ENCODE measurements at places on chromosomes 16 and 17. TPM values are rescaled to one million over a fixed set of nuclear protein-coding genes. Genes with fewer than 3 reads are reported as not detected.

Gene FBXW10
- not detected for total RNA-seq

Gene CASKIN2
- total RNA-seq: 0.80 TPM

Gene PRAC1
- not detected for total RNA-seq

Gene KCNH4
- total RNA-seq: 0.18 TPM

Gene KCNJ2
- not detected for total RNA-seq

Gene NHLRC4
- 5.3 TPM for total RNA-seq

Gene KAT7
- total RNA-seq: 120 TPM

Gene SYCE1L
- 12.9 TPM for total RNA-seq

Gene SNX20
- total RNA-seq: 38.3 TPM

Gene SLC12A3
- not detected for total RNA-seq

Gene RPAIN
- 74.3 TPM for total RNA-seq

Gene ENPP7
- total RNA-seq: not detected

Gene PITPNC1
- 128 TPM for total RNA-seq

Gene HID1
- total RNA-seq: 9.5 TPM

Gene HOXB9
- total RNA-seq: not detected

Gene HOXB1
- total RNA-seq: not detected

Gene FTO
- 51.2 TPM for total RNA-seq

Gene CLDN7
- total RNA-seq: 7.4 TPM

Gene SLC35G6
- total RNA-seq: not detected

Gene GNG13
- not detected for total RNA-seq

Gene ADAP2
- total RNA-seq: 3.0 TPM

Gene MATCAP1
- 4.2 TPM for total RNA-seq

Gene SMPD3
- total RNA-seq: 0.88 TPM

Gene NOXO1
- 2.3 TPM for total RNA-seq

Gene PDE6G
- total RNA-seq: 7.8 TPM

Gene ASGR2
- total RNA-seq: not detected

Gene NGFR
- not detected for total RNA-seq

Gene RASL10B
- total RNA-seq: 0.57 TPM

Gene TNFRSF13B
- 1.5 TPM for total RNA-seq

Gene TMEM235
- total RNA-seq: not detected

Gene LHX1
- total RNA-seq: not detected

Gene EVI2A
- 119 TPM for total RNA-seq

Gene MARF1
- 228 TPM for total RNA-seq

Gene NPIPB2
- 18.0 TPM for total RNA-seq

Gene SLC16A11
- 3.5 TPM for total RNA-seq

Gene KRTAP17-1
- total RNA-seq: not detected

Gene FBXL16
- 29.3 TPM for total RNA-seq

Gene TSNAXIP1
- 1.2 TPM for total RNA-seq

Gene KCNG4
- not detected for total RNA-seq

Gene TUBB3
- total RNA-seq: 0.31 TPM

Gene PPP4C
- total RNA-seq: 83.4 TPM

Gene MAP2K3
- total RNA-seq: 42.2 TPM

Gene TP53TG3B
- total RNA-seq: not detected

Gene FLYWCH1
- total RNA-seq: 113 TPM

Gene RND2
- total RNA-seq: 0.16 TPM

Gene GAA
- 44.1 TPM for total RNA-seq

Gene CHMP1A
- total RNA-seq: 75.4 TPM

Gene CA4
- total RNA-seq: not detected

Gene ADAD2
- total RNA-seq: not detected
